ENCODE measurements at places on chromosomes 5 and 9. TPM values are rescaled to one million over a fixed set of nuclear protein-coding genes. Genes with fewer than 3 reads are reported as not detected.

Gene TPPP
- total RNA-seq = 1.7 TPM

Gene KIF24
- total RNA-seq = 5.5 TPM

Gene SAXO1
- not detected for total RNA-seq

Gene TEK
- not detected for total RNA-seq

Gene IQGAP2
- total RNA-seq = 9.9 TPM

Gene PCDHA9
- under 0.01 TPM for total RNA-seq

Gene G3BP1
- 155 TPM for total RNA-seq

Gene SLIT3
- not detected for total RNA-seq

Gene GNG10
- total RNA-seq = 59.9 TPM

Gene IL33
- total RNA-seq = 0.15 TPM

Gene MFAP3
- total RNA-seq = 128 TPM

Gene CNTLN
- total RNA-seq = 13.3 TPM

Gene CARTPT
- total RNA-seq = not detected

Gene DOK3
- total RNA-seq = 3.4 TPM

Gene PDE6A
- total RNA-seq = not detected

Gene LECT2
- total RNA-seq = not detected

Gene FBXO10
- 20.7 TPM for total RNA-seq

Gene CCDC180
- 2.1 TPM for total RNA-seq

Gene ZDHHC11
- 5.9 TPM for total RNA-seq

Gene ISL1
- not detected for total RNA-seq

Gene MCIDAS
- 1.0 TPM for total RNA-seq

Gene OR1Q1
- not detected for total RNA-seq

Gene BRD9
- 23.7 TPM for total RNA-seq

Gene TOPORS
- 37.5 TPM for total RNA-seq

Gene PCDHB16
- 0.36 TPM for total RNA-seq

Gene SCGB3A2
- total RNA-seq = not detected

Gene SGTB
- total RNA-seq = 14.5 TPM

Gene CARD9
- 0.33 TPM for total RNA-seq

Gene SLC6A7
- total RNA-seq = not detected

Gene CDO1
- total RNA-seq = 1.4 TPM

Gene TAF11L6
- not detected for total RNA-seq

Gene SPINK4
- not detected for total RNA-seq

Gene NRARP
- total RNA-seq = not detected

Data from melanocyte of skin (primary cell).